Hair follicle dermal papilla cell (primary cell): ENCODE measurements at places on chromosomes 13 and 19. TPM values are rescaled to one million over a fixed set of nuclear protein-coding genes. Genes with fewer than 3 reads are reported as not detected.

The THOP1 gene
- total RNA-seq = 49.7 and 52.7 TPM in 2 replicates

The ZNF730 gene
- 0.36 and 1.3 TPM in 2 replicates for total RNA-seq

The TSKS gene
- not detected in 2 replicates for total RNA-seq

The FBXO17 gene
- 28.4 and 34.6 TPM in 2 replicates for total RNA-seq

The SHISA7 gene
- total RNA-seq = not detected in 2 replicates

The ZNF627 gene
- 13.5 and 19.0 TPM in 2 replicates for total RNA-seq

The FCGBP gene
- total RNA-seq = 0.32 and 0.36 TPM in 2 replicates

The FBXO27 gene
- total RNA-seq = 2.8 and 3.4 TPM in 2 replicates

The RABAC1 gene
- total RNA-seq = 109 and 121 TPM in 2 replicates

The WASF3 gene
- total RNA-seq = 14.7 and 15.9 TPM in 2 replicates

The RNU6-9 gene
- total RNA-seq = not detected in 2 replicates

The SBNO2 gene
- 109 and 130 TPM in 2 replicates for total RNA-seq

The URAD gene
- total RNA-seq = not detected in 2 replicates

The CEACAM20 gene
- total RNA-seq = not detected in 2 replicates

The SIGLEC7 gene
- total RNA-seq = not detected in 2 replicates

The TMPRSS9 gene
- total RNA-seq = under 0.01 TPM in 1 of 2 replicates, not detected in the other

The ZNF506 gene
- 14.7 and 20.6 TPM in 2 replicates for total RNA-seq

The PLPPR3 gene
- 1.3 and 2.4 TPM in 2 replicates for total RNA-seq

The PSG3 gene
- total RNA-seq = not detected in 2 replicates

The SLC25A41 gene
- 0.12 and 0.16 TPM in 2 replicates for total RNA-seq

The IGSF23 gene
- total RNA-seq = not detected in 2 replicates

The ZNF135 gene
- total RNA-seq = 7.3 and 8.0 TPM in 2 replicates
